ENCODE measurements at places on chromosomes 16 and 17.

GRCh38 chr17:53919356-53919755, 96.6 kb downstream of the KIF2B start:
- no peak for DNase-seq

DNA sequence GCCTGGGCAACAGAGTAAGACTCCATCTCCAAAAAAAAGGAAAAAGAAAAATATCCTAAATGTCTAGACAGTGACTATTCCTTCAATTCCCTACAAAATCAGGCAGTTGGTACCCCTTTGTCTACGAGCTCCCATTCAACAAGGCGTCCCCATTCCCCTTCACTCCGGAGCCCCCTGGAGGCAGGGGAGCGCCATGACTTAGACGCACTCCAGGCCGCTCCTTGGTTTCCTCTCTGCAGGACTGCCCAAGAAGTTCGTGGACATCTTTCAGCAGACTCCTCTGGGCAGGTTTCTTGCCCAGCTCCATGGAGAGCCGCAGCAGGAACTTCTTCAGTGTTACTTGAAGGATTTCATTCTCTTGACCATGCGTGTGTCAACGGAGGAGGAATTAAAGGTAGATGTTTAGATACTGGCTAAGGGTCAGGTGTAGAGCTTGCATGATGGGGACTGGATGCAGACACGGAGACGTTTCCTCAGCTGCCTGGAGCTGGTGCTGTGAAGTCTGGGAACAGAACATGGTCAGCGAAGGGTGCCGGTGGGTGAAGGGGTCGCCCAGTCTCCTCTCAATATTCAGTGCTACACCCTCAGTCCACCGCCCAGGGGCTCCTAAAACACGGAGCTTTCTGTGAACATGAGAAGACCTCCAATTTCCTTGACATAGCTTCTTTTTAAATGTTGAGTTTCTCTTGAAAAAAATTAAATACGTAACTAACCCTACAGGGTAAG, 53.3 kb upstream of the ENDOV start:
- peak; percentile 39 for DNase-seq

DNA sequence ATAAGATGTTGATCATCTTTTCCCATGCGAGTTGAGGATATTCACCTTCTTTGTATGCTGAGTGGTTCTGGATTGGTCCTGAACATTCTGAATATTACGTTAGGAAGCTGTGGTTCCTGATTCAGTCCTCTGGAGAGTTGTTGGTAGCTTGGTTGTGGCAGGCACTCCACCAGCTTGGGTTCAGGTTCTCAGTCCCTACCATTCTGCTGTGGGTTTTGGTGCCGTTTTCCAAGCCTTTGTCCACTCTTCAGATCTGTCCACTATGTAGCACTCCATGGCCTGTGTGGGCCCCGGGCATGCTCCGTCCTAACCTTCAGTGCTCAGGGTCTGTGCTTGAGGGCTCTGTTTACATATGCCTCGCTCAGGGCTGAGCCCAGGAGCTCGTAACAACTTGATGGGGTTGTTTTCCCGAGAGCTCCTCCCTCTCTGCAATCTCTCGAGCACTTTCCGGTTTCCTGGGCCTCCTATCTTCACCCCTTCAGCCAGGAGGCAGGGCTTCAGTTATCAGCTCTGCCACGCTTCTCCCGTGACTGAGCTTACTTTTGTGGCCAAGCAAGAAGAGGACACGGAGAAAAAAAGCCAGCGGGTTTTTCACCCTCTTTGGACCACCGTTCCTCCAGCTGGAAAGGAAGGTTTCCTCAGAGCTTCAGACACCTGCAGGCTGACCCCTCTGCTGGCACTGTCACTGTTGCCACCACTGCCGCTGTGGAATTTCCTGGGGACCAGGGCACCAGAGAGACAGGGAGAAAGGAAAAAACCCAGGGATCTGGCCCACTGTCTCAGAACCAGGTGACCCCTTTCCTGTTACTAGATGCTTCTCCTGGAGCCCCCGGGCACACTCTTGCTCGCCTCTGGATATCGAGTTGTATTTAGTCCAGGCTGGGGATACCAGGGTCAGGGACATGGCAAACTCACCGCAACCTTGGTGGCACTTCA, 19.6 kb downstream of the KIAA0513 start:
- peak; percentile 95 for DNase-seq

DNA sequence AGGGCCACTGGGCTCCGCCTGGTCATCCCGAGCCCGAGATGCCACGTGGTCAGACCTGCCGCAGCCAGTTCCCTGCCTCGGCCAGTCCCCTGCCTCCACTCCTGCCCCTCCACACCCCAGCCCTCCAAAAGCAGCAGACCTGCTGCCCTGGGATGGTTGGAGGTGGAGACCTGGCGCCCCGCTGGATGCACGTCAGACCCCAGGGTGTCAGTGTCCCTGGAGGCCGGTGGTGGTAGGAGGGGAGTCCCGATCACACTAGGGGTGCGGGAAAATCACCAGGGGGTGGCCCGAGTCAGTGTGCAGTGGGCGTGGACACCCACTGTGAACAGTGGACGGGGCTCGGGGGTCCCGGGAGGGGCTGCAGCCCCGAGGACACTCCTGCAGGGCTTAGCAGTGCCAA, 26.9 kb downstream of the TPSG1 start:
- DNase-seq = no peak

DNA sequence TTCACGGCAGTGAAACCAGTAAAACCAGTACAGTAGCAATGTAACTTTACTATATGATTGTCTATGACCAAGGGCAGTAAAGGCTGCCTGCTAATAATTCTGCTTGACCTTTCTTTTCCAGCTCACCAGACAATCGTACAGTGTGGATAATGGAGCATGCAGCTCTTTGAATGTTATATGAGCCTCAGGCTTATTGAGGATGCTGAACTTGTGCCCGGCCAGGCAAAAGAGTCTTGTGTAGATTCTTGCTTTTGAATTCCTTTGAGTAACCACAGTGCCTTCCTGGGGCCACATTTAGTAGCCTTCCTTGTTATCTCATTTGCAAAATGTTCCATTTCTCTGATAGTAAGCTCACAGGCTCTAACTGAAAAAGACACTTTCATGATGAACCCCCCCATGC, 131.8 kb downstream of the CDH11 start:
- DNase-seq = no peak

GRCh38 chr17:81388612-81389367, 6.5 kb upstream of the BAHCC1 start:
- no peak for DNase-seq

GRCh38 chr16:71412270-71413160, 29.3 kb downstream of the TLE7 start:
- DNase-seq = peak; percentile 85

GRCh38 chr17:28030386-28030785, 12.1 kb upstream of the NLK start:
- no peak for DNase-seq

DNA sequence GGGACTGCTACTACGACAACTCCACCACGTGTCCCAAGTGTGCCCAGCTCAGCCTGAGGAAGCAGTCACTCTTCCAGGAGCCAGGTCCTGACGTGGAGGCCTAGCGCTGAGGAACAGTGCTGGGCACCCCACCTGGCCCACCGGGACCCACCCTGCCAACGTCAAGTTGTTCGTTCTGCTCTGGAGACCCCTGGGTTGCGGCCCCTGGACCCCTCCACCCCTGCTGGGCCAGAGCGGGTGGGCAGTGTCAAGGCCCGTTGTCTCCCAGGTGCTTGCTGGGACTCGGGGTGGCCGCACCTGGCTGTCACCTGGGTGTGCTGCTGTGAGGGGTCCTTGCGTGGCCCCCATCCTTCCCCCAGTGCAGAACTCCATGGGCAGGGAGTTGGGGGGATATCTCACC, 34.4 kb downstream of the CDRT15L2 start:
- DNase-seq = no peak

DNA sequence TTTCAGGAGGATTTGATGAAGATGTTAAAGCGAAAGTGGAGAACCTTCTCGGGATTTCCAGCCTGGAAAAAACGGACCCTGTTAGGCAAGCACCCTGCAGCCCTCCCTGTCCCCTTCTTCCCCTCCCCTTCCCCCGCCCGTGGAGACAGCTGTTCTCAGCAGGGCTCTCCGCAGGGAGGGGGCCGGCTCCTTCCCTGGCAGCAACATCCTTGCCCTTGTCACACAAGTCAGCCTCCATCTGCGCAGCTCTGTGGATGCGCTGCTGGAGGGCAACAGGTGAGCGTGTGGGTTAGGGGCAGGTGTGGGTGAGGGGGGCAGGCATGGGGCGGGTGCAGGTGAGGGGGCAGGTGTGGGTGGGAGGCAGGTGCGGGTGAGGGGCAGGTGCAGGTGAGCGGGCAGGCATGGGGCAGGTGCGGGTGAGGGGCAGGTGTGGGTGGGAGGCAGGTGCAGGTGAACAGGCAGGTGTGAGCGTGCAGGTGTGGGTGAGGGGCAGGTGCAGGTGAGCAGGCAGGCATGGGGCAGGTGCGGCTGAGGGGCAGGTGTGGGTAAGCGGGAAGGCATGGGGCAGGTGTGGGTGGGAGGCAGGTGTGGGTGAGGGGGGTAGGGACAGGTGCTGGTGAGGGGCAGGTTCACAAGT, 9.4 kb downstream of the CYBC1 start:
- no peak for DNase-seq

- DNase-seq = no peak
These were observed 12.5 kb downstream of the FAHD1 start for GRCh38 chr16:1839554-1839953.
